Activated naive CD4-positive, alpha-beta T cell treated with anti-CD3 and anti-CD28 coated beads, Interleukin-2, amount 50 U/mL, for 72 hours (primary cell): ENCODE measurements at places on chromosomes 16 and 17. TPM values are rescaled to one million over a fixed set of nuclear protein-coding genes. Genes with fewer than 3 reads are reported as not detected.
A peak's percentile ranks its signal among the peaks of the same experiment; 100 is the strongest.

DNA sequence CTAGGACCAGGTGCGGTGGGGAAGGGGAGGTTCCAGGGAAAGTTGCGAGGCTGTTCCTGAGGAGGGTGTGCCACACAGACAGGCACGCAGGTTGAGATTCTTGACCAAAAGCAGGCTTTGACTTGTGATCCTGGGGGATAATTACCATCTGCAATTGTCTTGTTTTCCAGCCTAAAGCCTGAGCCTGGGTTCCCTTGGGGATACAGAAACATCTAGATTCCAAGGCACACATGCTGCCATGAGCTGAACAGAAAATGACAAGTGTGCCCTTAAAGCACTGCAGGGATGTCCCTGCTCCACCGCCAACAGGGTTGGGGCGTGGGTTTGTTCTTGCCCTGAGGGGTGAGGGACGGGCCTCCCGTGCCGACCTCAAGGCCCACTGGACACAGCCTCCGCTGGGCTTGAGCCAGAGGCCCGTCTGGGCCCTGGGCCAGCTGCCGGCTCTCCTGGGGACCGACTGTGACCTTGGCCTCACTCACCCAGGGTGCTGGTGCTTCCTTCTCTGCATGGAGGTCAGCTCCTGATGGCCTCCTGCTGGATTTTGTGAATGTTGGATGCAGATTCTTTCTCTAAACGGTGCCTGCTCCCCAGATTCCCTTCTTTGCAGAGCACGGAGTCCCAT, 14.0 kb downstream of the CA5A start:
- DNase-seq = no peak

- peak; percentile 24 for DNase-seq
Observed at GRCh38 chr17:49523706-49524472, 28.8 kb downstream of the NGFR start.

DNA sequence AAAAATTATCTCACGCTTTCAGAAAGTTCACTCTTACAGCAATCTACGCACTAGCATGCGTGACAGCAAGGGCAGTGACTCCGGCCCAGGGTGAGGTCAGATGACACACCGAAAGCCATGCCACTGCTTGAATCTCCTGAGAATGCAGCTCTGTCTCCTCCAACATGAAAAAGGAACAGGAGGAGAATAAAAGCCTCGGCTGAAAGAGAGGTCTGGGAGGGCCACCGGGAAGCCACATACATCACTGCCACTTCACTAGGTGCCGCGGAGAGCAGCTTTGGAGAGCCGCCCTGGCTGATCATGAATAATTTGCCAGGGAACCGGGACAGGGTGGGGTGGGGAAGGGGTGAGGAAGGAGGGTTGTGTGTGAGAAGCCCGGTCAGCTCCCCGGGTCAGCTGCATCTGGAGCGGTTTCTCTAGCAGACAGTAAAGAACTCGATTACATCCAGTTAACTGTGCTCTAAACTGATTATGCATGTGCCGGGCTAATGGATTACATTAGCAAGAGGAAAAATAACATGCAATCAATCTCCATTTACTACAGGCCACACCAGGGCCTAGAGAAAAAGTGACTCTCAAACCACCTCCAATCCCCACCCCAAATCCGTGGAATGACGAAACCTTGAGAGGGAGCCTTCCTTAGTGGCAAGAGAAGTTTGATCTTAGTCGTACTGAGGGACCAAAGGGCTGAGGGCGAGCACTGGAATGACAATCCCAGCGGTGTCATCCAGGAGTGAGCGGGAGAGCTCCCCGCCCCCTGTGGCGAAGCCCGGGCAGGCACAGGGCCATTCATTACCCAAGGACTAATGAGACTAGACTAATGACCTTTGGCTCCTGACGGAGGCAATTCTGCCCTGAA, 100.3 kb downstream of the ZFHX3 start:
- no peak for DNase-seq

GRCh38 chr16:14372471-14372870, 257.6 kb downstream of the PARN start:
- DNase-seq = no peak

Gene ZNF174
- 7.7 TPM for total RNA-seq

Gene MSLN
- not detected for total RNA-seq

DNA sequence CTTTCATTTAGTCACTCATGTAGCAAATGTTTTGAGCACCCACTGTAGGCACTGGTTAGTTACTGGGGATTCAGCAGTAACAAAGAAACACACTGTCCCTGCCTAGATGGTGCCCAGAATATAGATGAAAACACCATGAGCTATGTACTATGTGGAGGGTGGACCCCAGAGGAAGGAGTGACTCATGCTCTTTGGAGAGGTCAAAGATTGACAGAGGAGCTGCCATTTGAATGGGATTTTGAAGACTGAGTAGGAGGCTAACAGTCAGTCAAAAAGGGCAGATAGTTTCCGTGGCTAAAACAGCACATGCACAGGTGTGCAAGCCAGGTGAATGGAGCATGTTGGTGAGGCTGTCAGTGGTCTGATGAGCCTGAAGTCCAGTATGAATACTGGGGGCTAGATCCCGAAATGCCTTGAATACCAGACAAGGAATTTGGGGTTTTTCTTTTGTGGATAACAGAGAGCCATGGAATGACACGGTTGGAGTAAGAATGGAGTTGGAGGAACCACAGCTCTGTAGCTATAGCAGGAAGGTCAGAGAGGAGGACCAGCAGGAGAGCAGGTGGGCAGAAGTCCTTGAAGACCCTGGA, 6.1 kb downstream of the IL21R start:
- DNase-seq = peak; percentile 67

DNA sequence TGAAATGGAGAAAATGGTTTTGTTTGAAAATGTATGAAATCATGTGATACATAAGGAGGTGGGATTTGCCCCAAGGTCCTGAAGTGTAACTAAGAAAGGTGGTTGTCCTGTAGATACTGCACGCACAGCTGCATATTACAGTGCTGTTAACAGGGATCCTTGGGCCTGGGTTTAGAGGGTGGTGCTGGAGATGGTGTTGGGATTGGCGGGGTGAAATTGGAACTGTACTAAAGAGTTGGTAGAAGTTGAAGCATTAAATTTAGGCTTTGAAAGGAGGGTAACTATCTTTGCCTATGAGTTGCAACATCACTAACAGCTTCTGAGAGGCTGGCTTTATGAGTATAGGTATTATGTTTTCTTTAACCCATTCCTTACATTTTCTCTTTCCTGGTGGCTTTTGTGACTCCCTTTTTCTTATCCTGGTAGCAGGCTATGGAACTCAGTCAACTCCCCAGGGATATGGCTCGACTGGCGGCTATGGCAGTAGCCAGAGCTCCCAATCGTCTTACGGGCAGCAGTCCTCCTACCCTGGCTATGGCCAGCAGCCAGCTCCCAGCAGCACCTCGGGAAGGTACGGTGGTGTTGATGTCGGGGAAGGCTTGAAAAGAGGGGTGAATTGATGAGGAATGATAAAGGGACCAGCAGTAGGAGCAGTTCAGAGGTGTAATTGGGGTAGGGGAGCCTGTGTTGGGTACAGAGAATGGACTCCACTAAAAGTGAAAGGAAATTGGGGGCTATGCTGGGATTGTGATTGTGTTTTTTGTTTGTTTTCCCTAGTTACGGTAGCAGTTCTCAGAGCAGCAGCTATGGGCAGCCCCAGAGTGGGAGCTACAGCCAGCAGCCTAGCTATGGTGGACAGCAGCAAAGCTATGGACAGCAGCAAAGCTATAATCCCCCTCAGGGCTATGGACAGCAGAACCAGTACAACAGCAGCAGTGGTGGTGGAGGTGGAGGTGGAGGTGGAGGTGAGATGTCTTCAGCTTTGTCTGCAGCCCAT, 3.8 kb downstream of the FUS start:
- no peak for DNase-seq

- DNase-seq = no peak
Observed at GRCh38 chr16:12793120-12793864, 10.4 kb downstream of the CPPED1 start.

GRCh38 chr16:66728117-66728787, 23.2 kb downstream of the DYNC1LI2 start:
- DNase-seq = no peak

GRCh38 chr17:55814377-55814776, 63.5 kb downstream of the PCTP start:
- DNase-seq = no peak

- no peak for DNase-seq
Observed at GRCh38 chr17:41367426-41368075, 2.1 kb downstream of the KRT33B start.

- DNase-seq = no peak
Observed at GRCh38 chr17:66135219-66135618, 56.7 kb downstream of the CEP112 start.

DNA sequence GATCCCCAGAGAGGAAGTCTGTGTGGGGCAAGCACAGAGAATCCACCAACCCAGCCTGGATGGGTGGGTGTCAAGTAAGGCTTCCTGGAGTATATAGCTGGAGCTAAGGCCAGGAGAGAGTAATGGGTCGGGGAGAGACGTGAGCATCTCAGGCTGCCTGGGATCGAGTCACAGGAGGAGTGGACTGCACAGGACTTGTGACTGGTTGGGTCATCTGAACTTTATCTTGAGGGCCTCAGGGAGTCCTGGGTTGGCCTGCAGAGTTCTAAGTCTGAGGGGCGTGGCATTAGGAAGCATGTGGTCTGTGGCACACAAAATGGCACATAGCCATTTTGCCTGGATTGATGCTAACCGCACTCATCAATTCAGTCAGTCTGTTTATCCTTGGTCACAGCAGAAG, 1.5 kb downstream of the PLA2G15 start:
- no peak for DNase-seq

Gene MTSS2
- total RNA-seq = 0.82 TPM

Gene LUC7L3
- 128 TPM for total RNA-seq

- no peak for DNase-seq
Observed at GRCh38 chr17:80474961-80475909, 1.2 kb downstream of the NPTX1 start.

DNA sequence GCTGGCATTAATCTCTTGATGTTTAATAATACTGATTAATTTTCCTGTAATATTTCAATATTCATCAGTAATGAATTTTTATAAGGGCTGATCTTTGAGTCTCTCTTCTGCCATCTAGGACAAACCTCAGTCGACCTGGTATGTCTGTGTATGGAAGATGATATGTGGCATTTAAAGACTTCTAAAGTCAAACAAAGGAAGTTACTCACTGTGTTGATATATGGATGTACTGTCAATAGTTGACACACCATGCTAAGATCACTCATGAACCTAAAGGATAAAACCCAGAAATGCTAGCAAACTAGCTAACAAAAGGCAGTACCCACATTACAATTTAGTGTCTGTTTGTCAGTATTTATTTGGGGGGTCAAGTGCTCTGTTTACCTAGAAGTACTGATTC, 380.7 kb upstream of the GOT2 start:
- no peak for DNase-seq

Gene STH
- not detected for total RNA-seq

Gene GJC1
- total RNA-seq = 6.4 TPM

DNA sequence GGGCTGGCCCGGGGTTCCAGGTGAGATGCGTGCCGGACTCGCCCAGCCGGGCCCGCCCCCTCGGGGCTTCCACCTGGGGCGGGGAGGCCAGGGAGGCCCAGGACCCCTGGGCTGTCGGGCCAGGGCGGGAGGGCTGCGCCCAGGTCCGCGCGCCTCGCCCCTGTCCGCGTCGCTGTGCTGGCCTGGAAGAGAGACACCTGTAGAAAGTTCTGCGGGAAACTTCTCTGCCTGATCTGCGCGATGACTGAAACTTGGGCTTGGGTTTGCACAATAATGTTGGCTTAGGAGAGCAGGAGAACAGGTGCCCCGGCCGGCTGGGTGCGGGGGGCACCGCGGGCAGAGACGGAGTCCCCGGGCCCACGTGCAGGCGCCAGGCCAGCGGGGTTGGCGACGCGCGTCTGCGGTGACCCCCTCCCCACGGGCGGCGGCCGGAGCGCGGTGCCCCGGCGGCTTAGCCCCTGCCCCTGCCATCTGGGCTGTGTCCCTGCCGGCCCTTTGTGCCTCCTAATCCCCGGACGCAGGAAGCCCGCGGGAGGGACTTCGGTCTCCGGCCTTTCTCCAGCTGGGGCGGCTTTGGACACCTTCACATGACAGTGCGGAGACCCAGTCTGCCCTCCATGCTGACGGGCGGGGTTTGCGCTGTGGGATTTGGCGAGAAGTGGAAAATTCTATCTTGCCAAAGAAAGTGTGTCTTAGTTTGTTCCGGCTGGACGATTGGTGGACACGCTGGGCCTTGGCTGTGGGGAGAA, 483 bp downstream of the LLGL2 start:
- no peak for DNase-seq

Gene GPRC5C
- not detected for total RNA-seq

Gene GSDMA
- 0.50 TPM for total RNA-seq

GRCh38 chr16:57903656-57904055, 67.3 kb downstream of the CNGB1 start:
- DNase-seq = no peak

GRCh38 chr17:78589885-78590284, 12.7 kb upstream of the DNAH17 start:
- no peak for DNase-seq
